ENCODE measurements at places on chromosomes 5 and 9.

- DNase-seq, result no peak
These were observed 30.4 kb downstream of the GNG10 start for GRCh38 chr9:111691672-111692329.

GRCh38 chr9:135622415-135623020, 16.8 kb downstream of the GLT6D1 start:
- no peak for DNase-seq

DNA sequence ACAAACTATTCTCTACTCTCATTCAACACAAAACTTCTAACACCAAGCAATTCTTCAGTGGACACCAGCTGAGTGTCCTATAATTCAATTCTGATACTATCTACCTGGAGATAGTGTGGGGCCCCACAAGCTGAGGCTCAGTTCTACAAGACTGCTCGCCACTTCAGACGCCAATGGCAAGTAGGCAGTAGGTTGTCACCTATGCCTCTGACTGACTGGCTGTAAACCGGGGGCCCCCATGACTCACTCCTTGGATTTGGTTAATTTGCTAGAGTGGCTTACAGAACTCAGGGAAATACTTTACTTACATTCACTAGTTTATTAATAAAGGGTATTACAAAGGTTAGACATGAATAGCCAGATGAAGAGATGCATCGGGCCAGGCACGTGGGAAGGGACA, 21.5 kb downstream of the INIP start:
- no peak for DNase-seq

GRCh38 chr9:136838314-136839228, 3.7 kb upstream of the AJM1 start:
- DNase-seq, result no peak
